ENCODE measurements at places on chromosomes 12 and 14. TPM values are rescaled to one million over a fixed set of nuclear protein-coding genes. Genes with fewer than 3 reads are reported as not detected.

SYT1 gene
- 0.24 TPM for total RNA-seq

RND1 gene
- total RNA-seq = 0.41 TPM

ASIC1 gene
- 2.2 TPM for total RNA-seq

TAS2R19 gene
- 0.49 TPM for total RNA-seq

CCDC197 gene
- 0.84 TPM for total RNA-seq

CATSPERB gene
- 2.4 TPM for total RNA-seq

KRT7 gene
- total RNA-seq = not detected

CLEC6A gene
- total RNA-seq = not detected

IRF2BPL gene
- total RNA-seq = 41.1 TPM

PAX9 gene
- not detected for total RNA-seq

SAMD4A gene
- total RNA-seq = 128 TPM

CIDEB gene
- 4.3 TPM for total RNA-seq

PDE3A gene
- 152 TPM for total RNA-seq

TIGAR gene
- total RNA-seq = 16.5 TPM

SAMD15 gene
- total RNA-seq = 0.08 TPM

HELB gene
- total RNA-seq = 0.89 TPM

NELL2 gene
- total RNA-seq = not detected

SDS gene
- not detected for total RNA-seq

NEUROD4 gene
- total RNA-seq = not detected

DHRS2 gene
- not detected for total RNA-seq

GRCh38 chr12:64229796-64230195, 7.7 kb upstream of the KICS2 start:
- DNase-seq = no peak

GRCh38 chr14:98858561-98858960, 413.4 kb downstream of the BCL11B start:
- DNase-seq = no peak

DNA sequence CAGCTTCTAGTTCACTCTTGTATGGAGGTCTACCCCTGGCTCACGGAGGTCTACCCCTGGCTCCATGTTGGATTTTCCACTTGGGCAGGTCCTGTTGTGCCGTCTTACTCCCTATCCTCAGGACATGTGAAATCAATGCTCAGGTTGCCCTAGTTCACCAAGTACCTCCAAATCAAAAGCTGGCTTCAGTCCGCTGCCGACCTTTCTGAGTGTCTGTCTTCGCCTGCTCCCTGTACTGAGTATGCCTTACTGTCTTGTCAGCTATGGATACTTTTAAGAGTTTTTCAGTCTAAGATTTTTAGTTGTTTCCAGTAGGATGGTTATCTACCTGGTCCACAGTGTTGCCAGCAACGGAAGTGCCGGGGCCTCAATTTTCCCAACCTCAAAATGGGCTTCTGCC, 40.1 kb upstream of the BCL11B start:
- no peak for DNase-seq

- no peak for DNase-seq
Measured at GRCh38 chr12:89932954-89933353, 224.3 kb upstream of the ATP2B1 start.

GRCh38 chr12:70890895-70891832, 29.4 kb downstream of the PTPRR start:
- DNase-seq = no peak

DNA sequence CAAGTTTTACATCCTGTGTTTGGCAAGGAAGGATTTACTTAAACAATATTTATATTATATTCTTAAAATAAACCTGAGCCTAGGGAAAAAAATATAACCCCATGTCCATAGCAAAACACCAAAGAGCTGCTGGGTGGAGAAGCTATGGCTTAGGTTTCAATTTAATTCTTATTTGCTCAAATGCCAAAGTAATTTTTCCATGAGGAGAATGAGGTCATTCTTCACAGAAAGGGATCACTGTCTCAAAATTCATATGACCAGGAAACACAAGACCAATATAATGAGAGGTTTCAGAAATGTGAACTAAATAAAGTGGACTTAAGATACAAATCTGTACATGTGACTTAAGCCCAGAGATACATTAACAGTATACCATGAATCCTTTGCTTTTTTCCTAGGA, 195.0 kb downstream of the PHLDA1 start:
- no peak for DNase-seq

DNA sequence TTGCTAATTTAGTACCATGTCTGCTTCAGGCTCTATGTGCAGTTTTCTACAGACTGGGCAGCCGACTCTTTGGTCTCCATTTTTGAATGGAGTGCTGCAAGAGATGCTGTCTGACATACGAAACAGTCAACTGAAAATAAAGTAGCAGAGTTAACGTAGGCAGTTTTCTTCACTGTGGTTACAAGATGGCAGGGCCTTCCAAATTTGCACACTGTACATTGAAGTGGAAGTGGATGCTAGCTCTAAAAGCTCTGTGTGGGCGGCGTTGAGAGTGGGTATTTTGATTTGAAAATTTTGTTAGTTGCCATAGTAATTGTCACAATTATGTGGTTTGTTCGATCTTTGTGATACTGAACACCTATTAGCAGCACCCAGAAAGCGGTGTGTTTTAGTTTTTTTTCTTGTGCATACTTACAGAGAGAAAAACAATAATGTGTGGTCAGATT, 154.9 kb upstream of the ATP2B1 start:
- no peak for DNase-seq

- DNase-seq = no peak
Measured at GRCh38 chr12:3622822-3623690, 129.9 kb downstream of the CRACR2A start.

GRCh38 chr12:123608182-123608581, 6.3 kb downstream of the DDX55 start:
- DNase-seq = no peak

DNA sequence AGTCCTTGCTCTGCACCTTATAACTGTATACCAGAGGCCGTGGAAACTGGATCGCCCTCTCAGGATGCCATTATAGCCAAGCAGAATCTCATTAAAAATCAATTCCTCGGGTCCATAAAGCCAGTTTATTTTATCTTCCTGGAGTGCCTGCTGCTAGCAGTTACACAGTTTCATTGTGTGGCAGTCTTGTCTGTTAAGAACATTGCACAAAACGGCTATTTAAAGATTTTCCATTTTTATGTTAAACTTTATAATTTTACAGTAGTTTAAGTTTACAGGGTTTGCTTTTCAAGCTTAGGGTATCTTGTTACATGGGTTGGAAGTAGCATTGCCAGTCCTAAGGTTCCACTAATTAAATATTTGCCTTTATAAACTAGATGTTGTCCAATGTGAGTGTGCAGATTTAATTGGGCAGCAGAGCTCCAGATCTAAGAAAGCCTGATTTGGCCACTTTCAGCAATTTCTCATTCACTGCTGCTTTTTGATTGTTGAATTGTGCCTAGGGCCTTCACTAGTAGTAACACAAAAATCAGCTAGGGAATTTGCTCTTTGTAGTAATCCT, 17.0 kb downstream of the TMEM30B start:
- DNase-seq = no peak

- DNase-seq = peak; percentile 79
Measured at GRCh38 chr14:68911594-68912227, 67.4 kb downstream of the ACTN1 start.

GRCh38 chr12:9034095-9034494, 44.7 kb downstream of the KLRG1 start:
- DNase-seq = no peak

- no peak for DNase-seq
Measured at GRCh38 chr14:77923131-77923936, 123.4 kb downstream of the ADCK1 start.

- no peak for DNase-seq
Measured at GRCh38 chr12:75814851-75815754, 216.5 kb downstream of the PHLDA1 start.

GRCh38 chr12:98126637-98127335, 388.6 kb upstream of the TMPO start:
- peak; percentile 48 for DNase-seq

GRCh38 chr12:1853716-1854115, 33.4 kb downstream of the LRTM2 start:
- DNase-seq = no peak

DNA sequence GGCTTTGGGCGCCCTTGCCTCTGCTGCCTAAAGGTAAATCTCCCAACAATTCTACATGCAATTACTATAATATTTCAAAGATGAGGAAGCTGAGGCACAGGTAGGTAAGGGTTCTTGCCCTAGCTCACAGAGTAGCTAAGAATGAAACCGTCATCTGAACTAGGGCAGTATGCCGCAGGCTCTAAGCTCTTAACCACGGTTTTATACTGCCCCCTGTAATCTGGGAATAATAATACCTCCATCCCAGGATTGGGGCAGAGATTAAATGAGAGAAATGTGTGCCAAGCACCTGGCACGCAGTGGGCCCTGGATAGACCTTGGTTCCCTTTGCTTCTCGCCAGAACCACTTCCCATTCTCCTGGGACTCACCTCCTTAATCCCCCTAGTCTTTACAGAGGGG, 1.5 kb upstream of the HRK start:
- no peak for DNase-seq

DNA sequence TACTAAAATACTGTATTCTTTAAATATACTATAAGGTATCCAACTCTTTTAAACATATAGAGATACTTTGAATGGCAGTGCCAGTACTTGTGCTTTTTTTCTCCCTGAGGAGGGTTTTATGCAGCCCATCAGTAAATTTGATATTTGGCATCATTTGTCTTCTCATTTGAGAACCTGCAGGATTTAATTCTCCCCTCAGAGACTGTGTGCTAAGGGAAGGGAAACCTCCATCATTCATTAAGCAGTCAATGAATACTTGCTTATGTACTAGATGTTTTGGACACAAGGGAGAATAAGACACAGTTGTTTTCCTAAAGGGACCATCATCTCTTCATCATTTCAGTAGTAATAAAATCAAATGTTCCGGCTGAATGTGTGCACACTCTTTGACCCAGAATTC, 40.8 kb downstream of the FRS2 start:
- no peak for DNase-seq

- DNase-seq = no peak
Measured at GRCh38 chr12:114416028-114416427, 10.1 kb upstream of the TBX5 start.

Data from Right ventricle myocardium inferior (tissue), 1 donor.